ENCODE measurements at places on chromosomes 1 and 21.

GRCh38 chr21:37878946-37879660, 37.2 kb downstream of the KCNJ6 start:
- DNase-seq = no peak

DNA sequence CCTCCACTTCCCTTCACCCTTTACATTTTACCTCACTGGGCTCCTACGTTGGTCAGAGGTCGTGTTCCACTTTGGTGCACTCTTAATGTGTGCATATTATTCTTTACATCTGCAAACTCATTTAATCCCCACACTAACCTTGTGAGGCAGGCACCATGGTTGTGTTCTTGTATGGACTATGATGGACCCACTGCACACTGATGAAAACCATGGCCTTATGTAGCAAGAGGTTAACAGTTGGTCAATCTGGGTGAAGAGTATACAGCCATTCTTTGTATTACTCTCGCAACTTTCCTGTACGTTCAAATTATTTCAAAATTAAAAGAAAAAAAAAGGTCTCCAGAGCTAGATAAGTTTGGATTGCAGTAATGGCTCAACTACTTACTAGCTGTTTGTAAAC, 78.5 kb downstream of the RUNX1 start:
- DNase-seq = no peak

DNA sequence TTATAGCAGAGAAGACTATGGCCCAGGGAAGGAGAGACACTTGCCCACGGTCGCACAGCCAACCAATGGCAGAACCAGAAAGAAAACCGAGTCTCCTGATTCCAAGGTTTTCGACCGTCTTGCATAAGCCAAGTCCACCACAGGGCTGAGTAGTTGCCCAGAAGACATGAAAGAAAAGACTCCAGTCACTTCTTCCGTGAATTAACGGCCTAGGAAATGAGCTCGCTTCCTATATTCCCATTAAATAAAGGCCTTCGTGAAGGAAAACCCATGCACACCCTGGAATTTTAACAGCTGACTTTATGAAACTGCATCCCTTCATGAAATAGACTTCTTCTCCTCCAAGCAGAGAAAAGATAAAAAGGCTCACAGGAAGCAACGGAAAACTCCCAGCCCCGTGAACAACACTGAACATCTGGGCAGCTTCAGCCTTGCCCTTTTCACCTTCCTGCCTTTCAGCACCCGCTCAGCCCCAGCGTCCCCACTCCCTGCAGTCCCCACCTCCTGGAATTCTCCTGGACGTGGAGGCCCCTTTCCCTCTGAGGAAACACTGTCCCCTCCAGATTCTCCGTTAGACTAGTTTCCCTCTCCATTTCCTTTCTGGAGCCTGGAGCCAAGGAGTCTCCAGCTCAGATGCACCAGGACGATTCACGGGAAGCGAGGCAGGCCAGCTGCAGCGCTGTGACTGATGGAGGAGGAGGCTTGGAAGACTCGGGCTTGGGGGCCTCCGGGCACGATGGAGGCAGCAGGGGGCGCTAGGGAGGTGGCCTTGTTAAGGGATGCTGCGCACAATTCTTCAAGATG, 2.7 kb upstream of the MYOC start:
- peak; percentile 41 for DNase-seq

- no peak for DNase-seq
Observed at GRCh38 chr1:160068225-160068624, 1.7 kb downstream of the KCNJ10 start.

DNA sequence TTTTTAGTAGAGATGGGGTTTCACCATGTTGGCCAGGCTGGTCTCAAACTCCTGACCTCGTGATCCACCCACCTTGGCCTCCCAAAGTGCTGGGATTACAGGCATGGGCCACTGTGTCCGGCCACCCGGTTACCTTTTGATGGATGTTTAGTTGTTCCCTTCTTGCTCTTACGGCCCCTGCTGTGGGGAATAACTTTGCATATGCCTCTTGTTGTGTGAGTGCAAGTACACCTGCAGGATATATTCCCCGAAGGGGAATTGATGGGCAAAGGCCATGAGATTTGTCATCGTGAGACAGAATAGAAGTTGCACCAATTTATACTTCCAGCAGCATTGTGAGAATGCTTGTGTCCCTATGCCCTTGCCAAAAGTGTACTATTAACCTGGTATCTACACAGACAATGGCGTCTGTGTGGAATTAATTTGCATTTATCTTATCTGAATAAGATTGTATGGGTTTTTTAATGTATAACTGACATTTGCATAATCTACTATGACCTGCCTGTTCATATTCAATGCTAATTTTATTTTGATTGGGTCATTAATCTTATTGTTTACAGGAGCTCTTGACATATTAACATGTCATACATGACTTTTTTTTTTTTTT, 8.1 kb downstream of the IL6R start:
- no peak for DNase-seq

DNA sequence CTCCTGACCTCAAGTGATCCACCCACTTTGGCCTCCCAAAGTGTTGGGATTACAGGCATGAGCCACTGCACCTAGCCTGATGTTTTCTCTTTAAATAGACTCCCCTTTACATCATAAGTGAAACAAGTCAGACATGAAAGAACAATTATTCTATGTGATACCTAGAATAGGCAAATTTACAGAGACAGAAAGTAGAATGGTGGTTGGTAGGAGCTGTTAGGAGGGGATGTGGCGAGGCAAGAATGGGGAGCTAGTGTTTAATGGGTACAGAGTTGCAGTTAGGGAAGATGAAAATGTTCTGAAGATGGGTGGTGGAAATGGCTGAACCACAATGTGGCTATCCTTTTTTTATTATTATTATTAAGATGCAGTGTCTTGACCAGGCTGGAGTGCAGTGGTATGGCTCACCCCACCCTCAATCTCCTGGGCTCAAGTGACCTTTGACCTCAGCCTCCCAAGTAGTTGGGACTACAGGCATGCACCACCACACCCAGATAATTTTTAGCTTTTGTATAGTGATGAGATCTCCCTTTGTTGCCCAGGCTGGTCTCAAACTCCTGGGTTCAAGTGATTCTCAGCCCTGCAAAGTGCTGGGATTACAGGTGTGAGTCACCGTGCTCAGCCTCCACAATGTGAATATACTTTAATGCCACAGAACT, 28.4 kb downstream of the ELF3 start:
- no peak for DNase-seq

- DNase-seq = no peak
Observed at GRCh38 chr1:236507022-236507700, 16.6 kb upstream of the LGALS8 start.

DNA sequence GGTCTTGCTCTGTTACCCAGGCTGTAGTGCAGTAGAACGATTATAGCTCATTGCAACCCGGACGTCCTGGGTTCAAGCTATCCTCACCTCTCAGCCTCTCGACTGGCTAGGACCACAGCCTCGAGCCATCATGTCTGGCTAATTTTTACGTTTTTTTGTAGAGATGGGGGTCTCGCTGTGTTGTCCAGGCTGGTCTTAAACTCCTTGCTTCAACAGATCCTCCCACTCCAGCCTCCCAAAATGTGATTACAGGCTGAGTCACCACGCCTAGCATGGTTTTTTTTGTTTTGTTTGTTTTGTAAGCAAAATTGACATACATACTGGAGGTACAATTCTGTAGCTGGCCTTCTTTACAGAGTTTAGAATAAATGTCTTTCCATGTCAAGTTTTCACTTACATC, 994 bp upstream of the LAMTOR5 start:
- DNase-seq = no peak

DNA sequence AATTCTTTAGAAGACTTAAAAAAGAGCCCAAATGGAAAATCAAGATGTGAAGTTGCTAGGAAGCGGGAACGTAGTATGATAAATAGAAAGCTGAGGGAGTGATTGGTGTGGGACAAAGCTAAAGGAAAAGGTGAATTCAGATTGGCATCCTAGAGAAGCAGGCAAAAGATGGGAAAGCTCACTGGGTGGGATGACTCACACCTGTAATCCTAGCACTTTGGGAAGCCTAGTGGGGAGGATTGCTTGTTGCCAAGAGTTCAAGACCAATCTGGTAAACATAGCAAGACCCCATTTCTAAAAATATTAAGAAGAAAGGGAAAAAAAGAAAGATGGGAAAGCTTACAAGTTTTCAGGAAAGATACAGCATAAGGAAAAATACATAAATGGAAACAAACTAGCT, 1.8 kb downstream of the MRPS21 start:
- DNase-seq = no peak

DNA sequence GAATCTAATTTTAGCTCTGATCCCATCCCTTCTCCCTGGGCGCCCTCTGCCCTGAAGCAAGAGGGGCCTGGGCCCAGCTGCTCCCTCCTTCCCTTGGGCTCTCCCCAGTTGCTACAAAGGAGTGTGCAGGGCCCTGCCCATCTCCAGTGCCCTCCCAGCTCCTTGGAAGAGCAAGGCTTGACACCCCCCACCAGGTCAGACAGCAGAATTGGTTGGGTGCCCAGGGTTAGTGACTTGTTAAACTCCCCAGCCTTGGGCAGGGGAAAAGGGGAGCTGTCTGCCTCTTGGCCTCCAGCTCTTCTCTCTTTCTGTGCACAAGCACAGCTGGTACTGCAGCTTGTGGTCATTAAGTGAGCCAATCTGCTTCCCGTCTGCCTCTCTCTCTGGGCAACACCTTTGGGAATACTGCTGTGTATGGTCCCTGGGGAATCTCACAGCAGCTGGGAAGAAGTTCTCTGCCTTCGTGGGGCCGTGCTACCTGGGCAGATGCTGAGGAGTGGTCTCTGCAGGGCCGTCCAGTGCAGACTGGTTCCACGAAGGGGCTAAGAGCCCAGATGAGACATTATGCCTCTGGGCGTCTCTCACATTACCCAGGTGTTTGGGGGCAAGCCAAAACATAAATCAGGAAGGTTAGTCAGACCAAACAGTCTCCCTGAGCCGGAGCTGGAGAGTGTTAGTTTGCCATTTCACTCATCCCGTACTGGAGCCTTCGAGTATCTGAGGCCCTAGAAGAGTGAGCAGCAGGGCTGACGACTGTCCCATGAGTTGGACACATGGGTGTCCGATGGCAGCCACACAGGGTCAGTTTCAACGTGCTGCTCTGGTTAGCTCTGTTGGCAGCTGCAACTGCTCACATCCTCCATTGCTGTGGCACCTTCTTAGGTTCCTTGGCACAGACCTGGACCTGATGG, 37.3 kb downstream of the TMEM53 start:
- DNase-seq = no peak

- DNase-seq = no peak
Observed at GRCh38 chr1:54945393-54945936, 35.0 kb upstream of the TMEM61 start.

DNA sequence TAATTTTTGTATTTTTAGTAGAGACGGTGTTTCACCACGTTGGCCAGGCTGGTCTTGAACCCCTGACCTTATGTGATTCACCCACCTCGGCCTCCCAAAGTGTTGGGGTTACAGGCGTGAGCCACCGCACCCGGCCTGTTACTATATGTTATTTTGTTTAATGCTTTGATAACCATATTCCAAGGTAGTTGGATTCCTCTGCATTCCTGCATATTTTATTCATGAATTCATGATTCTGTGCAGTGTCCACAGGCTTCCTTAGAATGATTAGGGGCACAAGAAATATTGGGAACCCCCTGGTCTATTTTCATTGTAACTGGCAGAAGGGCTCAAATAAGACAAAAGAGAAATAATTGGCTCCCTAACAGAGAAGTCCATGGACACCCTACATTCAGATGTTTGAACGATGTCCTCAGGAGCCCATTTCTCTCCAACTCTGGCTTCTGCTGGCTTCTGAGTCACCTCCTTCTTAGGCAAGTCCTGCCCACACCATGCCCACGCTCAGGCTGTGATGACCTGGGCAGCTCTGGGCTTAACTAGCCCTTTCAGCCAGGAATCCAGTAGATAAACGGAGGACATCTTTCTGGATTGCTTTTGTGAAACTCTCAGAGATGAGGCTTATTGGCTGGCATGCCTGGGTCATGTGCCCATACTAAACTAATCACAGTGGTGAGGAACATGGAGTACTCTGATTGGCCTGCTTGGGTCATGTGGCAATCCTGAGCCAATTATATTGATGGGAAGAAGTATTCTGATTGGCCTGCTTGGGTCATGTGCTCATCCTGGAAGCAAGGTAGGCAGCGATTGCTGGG, 32.6 kb downstream of the TNFRSF8 start:
- no peak for DNase-seq

GRCh38 chr21:35563885-35564451, 496.4 kb downstream of the SETD4 start:
- no peak for DNase-seq

DNA sequence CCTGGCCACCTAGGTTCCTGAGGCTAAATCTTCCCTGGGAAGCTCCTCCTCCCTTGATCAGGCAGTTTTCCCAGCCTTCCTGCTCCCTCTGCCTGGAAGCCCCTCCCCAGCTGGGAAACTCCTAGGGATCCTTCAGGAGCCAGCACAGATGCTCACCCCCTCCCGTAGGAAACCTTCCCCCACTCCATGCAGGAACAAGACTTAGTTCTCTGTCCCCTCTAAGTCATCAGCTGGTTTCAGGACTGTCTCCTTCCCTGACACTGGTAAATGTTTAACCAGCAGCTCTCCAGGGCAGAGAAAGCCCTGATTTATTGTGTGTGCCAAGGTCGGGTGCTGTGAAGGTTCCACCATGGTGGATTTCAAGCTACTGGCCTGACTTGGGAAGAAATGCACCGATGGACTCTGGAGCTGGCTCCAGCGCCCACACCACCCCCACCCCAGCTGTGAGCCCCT, 25.0 kb downstream of the TTC39A start:
- no peak for DNase-seq

DNA sequence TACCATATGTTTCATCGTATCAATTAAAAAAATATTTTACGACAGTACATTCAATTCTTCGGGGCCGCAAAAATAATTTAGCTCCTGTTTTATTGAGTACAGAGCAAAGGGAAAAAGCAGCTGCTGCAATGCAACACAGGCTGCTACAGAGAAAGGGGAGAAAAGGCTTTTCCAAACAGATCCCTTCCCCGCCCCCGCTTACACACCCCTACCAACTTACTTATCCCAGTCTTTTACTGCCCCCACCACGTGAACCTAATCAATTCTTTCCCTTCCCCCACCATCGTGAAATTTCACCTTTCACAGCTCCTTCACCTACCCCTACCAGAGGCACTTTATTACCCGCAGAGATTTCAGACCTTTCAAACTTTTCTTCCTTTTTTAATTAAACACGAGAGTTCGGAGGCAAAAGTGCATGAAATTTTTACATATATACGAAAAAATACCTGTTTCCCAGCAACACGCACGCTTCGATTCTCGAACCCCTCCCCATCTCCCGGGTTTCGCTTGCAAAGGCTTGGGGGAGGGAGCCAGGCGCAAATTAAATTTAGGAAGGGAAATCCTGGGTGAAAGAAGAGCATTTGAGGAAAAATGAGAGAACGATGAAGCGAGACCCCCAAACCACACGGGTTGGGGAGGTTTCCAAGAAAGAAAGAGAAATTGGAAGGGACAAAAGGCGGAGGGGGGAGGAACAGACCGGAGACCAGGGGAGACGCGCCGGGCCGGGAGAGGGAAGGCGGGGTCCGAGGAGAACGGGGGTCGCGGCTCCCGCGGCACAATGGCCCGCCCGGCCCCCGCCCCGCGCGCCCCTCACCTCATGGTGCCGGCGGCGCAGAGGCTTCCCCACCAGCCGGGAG, 823 bp downstream of the ENAH start:
- no peak for DNase-seq
